ENCODE measurements at places on chromosomes 12 and 14.

GRCh38 chr14:49449749-49450148, 136.4 kb downstream of the RPS29 start:
- no peak for DNase-seq

GRCh38 chr12:50070314-50071060, 13.1 kb downstream of the ASIC1 start:
- peak; percentile 26 for DNase-seq

DNA sequence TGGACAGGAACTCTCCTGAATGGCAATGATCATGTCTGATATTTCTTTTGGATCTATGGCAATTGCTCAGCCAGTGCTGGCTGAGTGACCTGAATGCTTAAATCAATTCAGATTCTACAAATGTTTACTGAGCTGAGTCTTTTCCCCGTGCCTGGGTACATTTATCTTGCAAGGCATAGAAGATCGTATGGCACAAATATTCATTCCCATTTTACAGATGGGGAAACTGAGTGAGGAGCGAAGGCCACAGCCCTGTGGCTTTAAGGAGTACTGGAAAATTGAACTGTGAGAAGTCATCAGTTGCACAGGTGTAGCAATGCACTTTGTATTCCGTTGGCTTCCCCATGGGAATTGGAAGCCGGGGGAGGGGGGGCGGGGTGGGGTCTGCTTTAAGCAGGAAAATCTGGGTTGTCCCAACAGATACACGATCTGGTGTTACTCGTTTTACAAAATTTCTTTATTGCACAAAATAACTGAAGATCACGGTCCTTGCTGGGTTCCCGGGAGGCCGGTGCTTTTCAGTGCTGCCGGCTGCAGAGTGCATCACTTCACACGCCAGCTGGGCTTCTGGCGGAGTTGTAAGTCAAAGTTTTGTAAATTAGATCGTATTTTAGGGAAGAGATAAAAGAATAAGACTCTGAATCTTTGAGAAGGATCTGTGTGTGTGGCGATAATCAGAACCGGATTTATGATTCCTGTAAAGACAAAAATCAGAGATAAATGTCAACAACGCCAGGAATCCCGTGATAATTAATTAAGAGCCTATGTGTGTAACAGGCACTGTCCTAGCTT, 75.0 kb upstream of the MAP1LC3B2 start:
- DNase-seq: no peak

GRCh38 chr14:25411781-25412757, 362.1 kb upstream of the STXBP6 start:
- DNase-seq: no peak

GRCh38 chr12:130799051-130799450, 40.0 kb downstream of the STX2 start:
- no peak for DNase-seq

DNA sequence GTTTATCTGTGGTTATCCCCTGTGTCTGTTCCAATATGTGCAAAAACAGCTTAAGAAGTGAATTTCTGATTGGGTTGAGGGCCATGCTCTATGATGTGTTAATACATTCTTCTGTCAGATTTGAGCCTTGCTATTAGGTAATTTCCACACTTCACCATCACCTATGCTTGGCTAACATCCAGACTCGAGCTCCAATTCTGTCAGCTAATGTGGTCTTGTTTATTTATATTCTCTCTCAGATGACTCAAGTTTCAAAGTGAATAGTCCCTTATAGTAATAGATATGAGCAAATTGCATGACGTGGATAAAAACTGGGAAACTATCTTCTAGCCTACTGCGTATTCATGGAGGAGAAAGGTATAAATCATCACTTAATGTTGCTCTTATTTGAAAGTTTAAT, 451.3 kb downstream of the SNAPC1 start:
- peak; percentile 3 for DNase-seq

DNA sequence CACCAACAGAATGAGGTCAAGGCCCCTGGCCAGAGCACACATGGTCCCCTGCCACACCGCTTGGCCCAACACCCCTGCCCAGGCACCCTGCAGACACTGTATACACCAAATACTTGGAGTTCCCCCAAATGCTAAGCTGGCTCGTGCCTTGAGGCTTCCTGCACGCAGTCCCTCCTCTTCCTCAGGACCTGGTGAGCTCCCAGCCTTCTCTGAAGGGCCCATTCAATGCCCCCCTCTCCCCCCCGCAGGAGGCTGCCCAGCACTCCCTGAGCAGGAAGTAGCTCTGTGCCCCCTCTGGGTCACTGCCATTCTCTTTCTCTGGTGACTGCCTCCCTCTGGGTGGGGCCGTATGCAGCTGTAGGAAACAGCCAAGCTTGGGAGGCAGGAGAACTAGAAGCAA, 75.3 kb downstream of the ITPK1 start:
- DNase-seq: no peak

- no peak for DNase-seq
Observed at GRCh38 chr12:104710940-104711689, 247.0 kb downstream of the SLC41A2 start.

- DNase-seq: peak; percentile 70
Observed at GRCh38 chr12:132414634-132415326, 75.2 kb upstream of the FBRSL1 start.

- DNase-seq: no peak
Observed at GRCh38 chr12:57111031-57111734, at the start of gene STAT6. Gene STAT6 (minus strand): TSS chr12:57111362. CDS start chr12:57108278, 3,084 bp downstream.

DNA sequence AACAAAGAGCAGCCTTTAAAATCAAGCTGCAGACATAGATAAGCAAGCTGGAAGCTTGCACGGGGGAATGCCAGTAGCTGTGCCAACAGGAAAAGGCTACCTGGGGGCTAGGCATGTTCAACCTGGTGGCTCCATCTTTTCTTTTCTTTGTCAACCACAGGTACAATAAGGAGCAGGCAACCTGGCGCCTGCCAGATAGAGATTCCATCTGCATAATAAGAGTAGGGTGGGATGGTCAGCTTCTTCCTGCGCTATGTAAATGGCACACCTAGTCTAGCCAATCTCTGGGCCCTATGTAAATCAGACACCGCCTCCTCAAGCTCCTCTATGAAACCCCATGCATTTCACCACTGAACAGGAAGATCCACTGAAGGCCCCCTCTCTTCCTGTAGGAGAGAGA, 87.4 kb upstream of the PKP2 start:
- DNase-seq: no peak

GRCh38 chr12:59388176-59388575, 207.7 kb upstream of the SLC16A7 start:
- DNase-seq: no peak

GRCh38 chr12:93689076-93689834, 12.1 kb downstream of the CRADD start:
- no peak for DNase-seq

DNA sequence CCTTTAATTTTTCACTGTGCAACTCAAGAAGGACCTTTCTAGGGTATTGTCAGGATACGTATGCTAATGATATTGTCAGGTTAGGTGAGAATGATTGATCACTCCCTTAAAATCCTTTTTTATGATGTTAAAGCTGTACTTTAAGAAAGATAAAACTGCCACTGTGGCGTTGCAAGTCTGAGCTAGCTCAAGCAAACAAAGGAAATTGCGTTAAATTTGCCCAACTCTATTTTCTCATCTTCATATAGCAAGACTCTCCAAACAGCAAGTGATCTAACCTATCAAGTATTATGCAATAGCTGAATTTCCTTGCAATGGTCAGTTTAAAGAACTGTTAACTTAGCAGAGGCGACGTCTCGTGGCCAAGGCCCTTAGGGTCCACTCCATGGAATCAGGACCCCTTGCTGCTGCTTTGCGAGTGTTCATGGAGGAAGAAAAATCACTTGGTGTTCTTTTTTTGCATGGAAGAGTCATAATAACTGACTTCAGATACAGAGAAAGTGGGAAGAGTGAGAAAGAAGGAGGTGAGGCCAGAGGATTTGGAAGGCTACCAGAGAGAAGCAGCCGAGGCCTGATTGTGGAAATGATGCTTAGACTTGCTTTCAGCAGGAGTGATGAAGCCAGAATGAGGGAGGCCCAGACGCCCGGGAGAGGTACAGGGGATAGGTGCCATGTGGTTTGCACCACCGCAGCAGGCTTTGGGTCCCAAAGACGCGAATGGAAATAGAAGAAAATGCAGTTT, 2.5 kb downstream of the TRAF3 start:
- DNase-seq: no peak

GRCh38 chr12:96314723-96315122, 85.5 kb downstream of the CDK17 start:
- no peak for DNase-seq

Measured in NCI-H1092 (cell line).